ENCODE measurements at places on chromosomes 1 and 21.

DNA sequence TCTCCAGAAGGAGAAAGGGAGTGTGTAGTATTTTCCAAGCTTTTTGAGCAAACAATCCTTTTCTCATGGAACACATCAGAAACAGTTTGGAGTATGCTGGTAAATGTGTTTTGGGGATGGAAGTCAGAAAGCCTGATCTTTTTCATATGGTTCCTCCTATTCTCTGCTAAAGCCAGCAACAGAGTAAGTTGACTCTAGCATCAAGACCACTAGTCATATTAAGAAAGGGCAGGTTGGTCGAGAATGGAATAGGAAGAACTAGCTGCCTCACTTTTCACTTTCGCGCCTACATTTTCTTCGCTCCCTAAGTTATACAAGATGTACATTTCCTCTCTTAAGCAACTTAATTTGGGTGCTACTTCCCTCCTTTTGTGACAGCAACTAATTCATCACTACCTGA, 24.0 kb downstream of the PPT1 start:
- DNase-seq: no peak

DNA sequence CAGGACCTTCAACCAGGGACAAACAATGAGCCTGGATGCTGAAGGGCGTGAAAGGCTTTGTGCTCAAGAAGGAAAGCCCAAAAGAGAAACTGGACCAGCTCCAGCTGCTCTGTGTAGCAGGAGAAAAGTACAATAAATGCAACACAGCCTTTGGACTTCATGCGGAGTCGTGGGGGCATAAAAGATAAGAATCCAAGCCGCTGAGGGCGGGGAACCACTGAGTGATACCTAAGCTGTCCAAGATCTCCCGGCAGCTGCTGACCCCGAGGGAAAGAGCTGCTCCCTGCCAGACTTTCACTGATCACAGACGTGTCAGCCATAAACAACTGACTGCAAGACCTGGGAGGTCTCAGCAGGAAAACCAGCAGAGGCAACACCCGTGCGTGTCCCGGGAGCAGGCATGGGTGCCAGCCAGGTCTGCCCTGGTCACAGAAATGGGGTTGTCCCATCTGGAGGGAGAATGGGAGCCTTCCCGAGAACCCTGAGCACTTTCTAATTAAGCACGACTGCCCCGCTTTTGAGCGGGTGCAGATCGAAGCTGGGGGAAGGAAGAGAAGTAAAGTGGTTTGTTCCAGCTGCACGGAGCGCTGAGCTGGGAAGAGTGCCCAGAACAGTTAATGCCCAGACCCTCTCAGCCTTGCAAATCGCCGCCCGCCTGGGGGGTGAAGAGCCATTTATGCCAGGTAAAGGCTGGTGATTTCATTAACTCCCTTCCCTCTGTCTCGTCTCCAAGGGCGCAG, 68.3 kb upstream of the TARDBP start:
- DNase-seq: peak; percentile 82

DNA sequence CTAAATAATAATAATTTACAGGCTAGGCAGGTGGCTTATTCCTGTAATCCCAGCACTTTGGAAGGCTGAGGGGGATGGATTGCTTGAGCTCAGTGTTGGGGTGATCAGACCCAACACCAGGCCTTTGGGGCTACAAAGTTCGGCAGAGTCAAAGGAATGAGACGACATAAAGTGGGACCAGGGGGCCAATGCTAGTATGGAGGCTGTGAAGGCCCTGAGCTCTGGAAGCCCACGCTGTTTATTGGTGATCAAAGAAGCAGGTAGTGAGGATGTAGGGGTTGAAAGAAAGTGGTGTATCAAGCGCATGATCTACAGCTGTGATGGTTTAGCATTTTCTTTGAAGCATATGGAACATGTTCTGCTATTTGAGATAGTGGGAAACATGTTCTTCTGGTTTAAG, 5.6 kb downstream of the BTBD8 start:
- DNase-seq: no peak

GRCh38 chr1:162882248-162882674, 21.3 kb upstream of the CCDC190 start:
- DNase-seq: no peak

DNA sequence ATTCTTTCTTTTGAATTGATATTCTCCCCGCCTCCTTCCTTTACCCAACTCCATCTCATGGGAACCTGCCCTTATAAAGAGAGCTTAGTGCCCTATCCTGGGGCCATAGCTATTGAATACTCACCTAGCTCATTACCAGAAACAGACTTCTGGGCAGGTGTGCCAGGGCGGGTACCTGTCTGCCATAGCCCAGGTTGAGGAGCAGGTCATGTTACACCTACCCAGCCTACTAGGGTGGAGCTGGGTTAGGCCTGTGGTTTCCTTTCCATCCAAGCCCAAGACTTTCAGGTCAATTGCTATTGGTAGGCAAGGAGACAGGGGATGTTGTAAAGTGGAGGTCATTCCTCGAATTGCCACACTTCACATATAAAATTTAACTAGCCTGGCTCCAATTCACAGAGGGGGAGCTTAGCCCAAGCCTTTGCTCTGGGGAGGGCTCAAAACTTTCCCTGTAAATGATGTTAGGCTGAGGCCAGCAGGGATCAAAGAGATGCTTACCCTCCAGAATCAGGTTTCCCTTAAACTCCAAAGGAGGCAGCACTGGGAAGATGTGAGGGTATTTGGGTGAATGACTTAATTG, 87.1 kb upstream of the IPO9 start:
- peak; percentile 39 for DNase-seq

- DNase-seq: no peak
Measured at GRCh38 chr21:16536140-16536539, 806.4 kb downstream of the USP25 start.

- no peak for DNase-seq
Measured at GRCh38 chr1:102110586-102110985, 113.9 kb upstream of the OLFM3 start.

- no peak for DNase-seq
Measured at GRCh38 chr1:178368208-178368607, 128.6 kb downstream of the CLEC20A start.

- no peak for DNase-seq
Measured at GRCh38 chr1:220950576-220950975, 71.3 kb downstream of the HLX start.

DNA sequence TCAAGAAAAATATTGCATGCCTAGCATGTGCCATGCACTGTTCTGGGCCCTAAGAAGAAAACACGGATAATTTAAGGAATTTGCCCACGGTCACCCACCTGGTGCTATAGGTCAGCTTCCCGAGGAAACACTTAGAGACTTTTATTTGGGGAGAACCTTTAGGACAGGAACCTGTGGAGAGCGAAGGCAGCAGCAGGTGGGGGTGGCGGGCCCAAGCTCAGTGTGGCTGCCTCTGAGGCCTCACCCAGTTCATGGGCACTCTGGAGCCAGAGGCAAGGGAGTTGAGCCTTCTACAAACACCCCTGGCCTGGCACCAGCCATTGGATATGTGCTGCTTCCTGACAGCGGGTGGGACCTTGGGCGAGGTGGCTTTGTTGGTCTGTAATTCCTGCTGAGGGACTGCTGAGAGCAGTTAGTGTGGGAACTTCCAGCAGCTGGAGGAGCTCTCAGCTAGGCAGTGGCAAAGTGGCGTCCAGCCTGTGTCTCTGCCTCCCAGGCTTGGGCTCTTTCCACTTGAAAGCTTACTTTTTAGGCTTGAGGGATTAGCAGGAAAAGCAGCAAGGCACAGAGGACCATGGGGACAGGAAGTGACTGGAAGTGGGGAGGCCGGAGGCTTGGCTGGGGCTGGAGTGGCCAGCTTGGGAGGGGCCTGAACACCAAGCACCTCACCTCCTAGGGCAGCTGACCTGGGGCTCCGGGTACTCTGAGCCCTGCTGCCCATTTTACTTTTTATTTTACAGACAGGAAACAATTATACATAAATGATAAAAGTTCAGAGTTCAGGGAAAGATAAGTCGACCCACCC, 19.1 kb downstream of the MRPL37 start:
- DNase-seq: no peak

DNA sequence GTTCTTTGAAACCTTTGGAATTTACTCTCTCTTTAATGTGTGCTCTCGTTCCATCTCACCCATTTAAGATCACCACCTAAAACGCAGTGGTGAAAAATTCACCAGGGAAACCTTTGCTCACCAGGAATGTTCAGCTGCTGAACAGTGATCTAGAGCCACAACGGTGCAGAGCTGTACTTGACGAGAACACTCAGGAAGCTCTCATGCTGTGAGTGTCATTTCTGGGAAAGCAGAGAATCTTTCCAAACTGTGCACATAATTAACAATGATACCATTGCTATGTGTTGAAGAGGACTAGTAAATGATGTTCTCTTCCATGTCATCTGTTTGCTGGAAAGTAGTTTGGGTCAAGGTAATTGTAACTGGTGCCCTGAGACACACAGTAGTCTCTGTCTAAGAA, 117.1 kb downstream of the ZZZ3 start:
- DNase-seq: no peak

DNA sequence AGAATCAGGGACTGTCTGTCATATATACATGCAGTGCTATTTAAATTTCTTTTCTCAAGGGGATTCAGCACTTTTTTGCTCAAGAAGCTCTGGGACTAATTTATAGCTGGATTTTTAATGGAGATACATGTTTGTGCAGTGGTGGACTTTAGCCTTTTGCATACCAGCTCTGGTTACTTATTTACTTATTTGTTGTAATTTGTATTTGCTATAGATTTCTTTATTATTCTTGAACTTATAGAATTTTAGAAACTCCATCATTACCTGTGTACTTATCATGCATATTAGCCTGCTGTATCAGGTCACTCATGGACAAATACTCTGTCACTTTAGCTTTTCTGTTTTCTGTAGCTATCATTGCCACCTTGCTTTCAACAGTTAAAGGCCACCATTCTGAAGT, 1296.9 kb upstream of the TMPRSS15 start:
- no peak for DNase-seq

- no peak for DNase-seq
Measured at GRCh38 chr1:214447557-214447871, 103.9 kb downstream of the PTPN14 start.

DNA sequence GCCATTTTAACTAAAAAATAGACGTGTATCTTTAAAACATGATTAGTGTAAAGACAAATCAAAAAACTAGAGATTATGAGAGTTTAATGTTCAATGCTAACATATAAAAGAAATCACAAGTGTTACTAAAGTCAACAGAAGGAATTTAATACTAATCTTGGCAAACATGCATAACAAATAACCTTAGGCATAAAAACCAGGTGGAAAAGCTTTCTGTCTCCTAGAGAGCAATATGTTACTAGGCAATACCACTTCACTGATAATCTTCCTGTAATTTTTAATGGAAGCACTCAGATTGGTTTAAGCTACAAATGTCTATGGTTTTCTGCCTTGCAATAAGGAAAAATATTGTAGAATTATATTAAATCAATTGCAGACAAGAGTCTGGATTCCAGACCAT, 121.9 kb downstream of the NME7 start:
- no peak for DNase-seq

DNA sequence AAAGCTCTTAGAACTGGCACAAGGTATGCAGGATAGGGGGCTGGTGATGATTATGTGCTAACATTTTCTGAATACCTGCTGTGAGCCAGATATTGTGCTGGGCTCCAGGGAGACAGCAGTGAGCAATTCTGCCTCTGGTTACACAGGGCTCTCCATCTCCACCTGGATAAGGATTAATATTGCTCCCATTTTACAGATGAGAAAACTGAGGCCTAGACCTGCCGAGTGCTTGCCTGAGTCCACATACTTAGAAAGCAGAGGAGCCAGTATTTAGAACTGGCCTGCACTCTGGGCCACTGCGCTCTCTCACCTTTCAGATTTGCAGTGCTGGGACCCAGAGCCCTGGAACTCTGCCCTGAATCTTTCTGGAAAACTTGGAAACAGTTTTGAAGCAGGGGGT, 167.2 kb upstream of the KLHDC7A start:
- DNase-seq: no peak

GRCh38 chr21:42809577-42810475, 69.5 kb downstream of the WDR4 start:
- no peak for DNase-seq

DNA sequence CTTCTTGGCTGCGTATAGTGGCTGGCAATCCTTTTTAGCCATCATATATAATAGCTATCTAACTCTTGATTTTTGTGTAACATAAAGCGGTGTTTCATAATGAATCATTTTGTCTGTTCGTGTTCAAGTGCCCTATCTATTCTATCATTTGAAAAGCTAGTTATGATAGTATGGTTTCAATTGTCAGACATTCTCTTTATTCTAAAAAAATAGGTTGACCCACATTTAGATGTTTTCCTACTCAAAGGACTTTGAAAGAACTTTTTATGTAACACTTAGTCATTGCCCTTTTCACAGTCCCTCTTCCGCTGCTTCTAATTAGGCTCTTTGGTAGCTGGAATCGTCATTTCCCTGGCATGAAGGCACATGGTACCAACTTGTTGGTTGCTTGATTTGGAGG, 272.2 kb upstream of the B3GALT2 start:
- DNase-seq: no peak

- DNase-seq: no peak
Measured at GRCh38 chr21:16309250-16309971, 579.6 kb downstream of the USP25 start.

- DNase-seq: no peak
Measured at GRCh38 chr1:227796359-227796915, 19.0 kb upstream of the PRSS38 start.

DNA sequence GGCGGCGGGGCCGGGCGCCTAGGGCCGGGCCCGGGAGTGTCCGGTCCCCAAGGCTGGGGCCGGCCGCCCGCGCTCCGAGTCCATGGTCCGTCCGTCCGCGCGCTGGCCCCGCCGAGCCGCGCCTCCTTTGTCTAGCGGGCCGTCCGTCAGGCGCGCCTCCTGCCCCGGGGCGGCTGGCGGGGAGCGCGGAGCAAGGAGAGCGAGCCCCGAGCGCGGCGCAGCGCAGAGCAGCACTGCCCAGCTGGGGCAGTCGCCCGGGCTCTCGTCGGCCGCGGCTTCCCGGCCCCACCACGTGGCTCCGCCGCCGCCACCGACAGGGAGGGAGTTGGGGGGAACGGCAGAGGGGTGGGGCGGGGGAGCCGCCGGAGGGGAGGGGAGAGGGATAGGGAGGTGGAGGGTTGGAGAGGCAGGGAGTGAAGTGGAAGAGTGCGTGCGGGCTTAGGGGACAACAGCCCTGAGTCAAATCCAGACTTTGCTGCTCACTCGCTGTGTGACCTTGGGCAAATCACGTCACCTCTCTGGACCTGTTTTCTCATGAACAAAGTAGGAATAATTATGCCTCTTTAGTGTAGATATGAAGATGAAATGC, at the start of gene NKAIN1:
Gene NKAIN1, minus strand, starts transcription at position 235 of the 589 bp plus-strand sequence. CDS start 340 bp downstream, outside the sequence.
- no peak for DNase-seq

DNA sequence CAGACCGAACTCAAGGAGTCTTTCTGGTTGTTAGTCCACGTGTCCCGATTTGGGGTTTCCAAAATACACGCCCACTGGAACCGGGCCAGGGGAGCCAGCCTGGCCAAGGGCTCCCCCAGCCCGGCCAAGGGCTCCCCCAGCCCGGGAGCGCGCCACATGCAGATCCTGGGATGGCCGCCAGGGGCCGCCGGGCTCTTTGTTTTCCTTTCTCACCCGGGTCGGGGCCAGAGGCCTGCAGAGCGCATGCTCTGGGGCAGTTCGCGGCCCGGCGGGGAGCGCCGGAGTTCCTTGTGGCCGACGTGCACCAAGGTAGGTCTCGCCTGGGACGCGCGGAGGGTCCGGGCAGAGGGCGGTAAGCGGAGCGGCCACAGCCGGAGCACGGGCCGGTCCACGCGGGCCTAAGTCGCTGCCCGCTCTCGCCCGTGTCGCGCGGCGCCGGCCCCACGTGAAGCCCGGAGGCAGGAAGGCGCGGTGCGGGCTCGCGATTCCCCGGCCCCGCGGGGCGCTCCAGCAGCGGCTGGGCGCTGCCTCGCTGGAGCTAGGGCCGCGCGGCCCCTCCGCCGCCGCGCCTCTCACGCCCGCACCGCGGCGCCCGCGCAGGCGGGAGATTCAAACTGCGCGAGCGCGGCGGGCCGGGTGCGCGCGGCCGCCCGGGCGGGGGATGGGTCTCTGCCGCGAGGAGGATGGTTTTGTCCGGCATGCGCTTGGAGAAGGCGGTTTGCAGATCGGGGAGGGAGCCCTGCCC, 12.3 kb downstream of the RCC1 start:
- DNase-seq: peak; percentile 74
